ENCODE measurements at places on chromosomes 11 and 22. TPM values are rescaled to one million over a fixed set of nuclear protein-coding genes. Genes with fewer than 3 reads are reported as not detected.

DNA sequence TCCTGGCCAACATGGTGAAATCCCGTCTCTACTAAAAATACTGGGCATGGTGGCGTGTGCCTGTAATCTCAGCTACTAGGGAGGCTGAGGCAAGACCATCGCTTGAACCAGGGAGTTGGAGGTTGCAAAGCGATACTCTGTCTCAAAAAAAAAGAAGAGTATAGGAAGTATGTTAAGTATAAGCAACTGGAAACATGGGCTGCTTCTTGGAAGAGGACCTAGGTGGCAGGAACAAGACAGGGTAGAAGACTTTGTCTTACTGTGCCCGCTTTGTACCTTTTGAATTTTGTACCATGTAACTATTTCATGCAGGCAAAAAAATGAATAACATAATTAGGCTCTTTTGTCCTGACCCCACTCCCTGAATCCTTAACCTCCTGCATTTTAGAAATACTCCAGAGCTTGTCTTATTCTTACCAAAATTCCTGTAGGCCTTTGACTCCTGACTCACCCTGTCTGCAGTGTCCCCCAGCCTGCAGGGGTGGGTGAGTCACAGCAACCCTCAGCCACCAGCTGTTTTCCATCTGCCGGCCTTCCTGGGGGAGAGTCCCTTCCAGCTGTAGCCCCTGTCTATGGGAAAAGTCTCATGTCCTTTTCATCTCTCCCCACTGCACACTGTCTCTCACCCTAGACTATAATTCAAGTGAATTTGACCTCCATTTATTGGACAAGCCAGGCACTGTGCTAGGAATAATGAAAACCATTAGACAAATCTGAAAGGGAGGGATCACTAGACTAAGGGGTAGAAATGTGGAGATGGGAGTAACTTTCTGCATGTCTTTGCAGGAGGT, 41.8 kb downstream of the TXN2 start:
- no peaks in the 10 kb centered on the region for H3K27me3 ChIP-seq
- H3K4me1 ChIP-seq = peaks cover 18% of the 10 kb centered on the region
- no peak for DNase-seq
- H3K36me3 ChIP-seq = no peaks in the 10 kb centered on the region

BIRC3 gene
- total RNA-seq = 65.4 TPM

DNA sequence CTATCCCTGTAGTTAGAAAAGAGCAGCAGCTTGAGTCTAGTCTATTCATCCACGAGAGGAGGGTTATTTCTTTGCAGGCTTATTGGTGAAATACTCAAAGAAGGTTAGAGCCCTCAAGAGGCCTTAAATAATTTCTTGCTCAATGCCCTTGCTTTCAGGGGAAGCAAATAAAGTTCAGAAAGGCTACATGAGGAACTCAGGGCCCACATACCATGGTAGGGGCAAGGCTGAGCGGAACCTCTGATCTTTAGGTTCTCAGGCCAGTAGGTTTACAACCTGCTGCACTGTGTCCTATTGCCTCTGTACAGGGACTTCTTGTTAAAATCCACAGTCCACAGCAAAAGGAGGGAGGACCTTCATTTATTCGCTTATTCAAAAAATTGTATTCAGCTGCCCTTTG, 101.7 kb downstream of the ADAMTS15 start:
- no peak overlapping the region for H3K27ac ChIP-seq
- DNase-seq = no peak
- H3K27me3 ChIP-seq = no peaks in the 10 kb centered on the region
- no peaks in the 10 kb centered on the region for H3K4me1 ChIP-seq
- H3K4me3 ChIP-seq = no peak overlapping the region

- no peaks in the 10 kb centered on the region for H3K36me3 ChIP-seq
- H3K27me3 ChIP-seq = no peaks in the 10 kb centered on the region
- peak overlapping the region; percentile 63 for H3K27ac ChIP-seq
- H3K4me3 ChIP-seq = no peak overlapping the region
Measured at GRCh38 chr11:62613291-62613778, 278 bp downstream of the ROM1 start.

- no peaks in the 10 kb centered on the region for H3K36me3 ChIP-seq
- no peak for DNase-seq
- no peak overlapping the region for H3K27ac ChIP-seq
- H3K4me3 ChIP-seq = no peak overlapping the region
- H3K27me3 ChIP-seq = no peaks in the 10 kb centered on the region
Measured at GRCh38 chr22:38135133-38135706, 24.7 kb upstream of the BAIAP2L2 start.
